Cardiac muscle cell (in vitro differentiated cells and primary cell): ENCODE measurements at places on chromosomes 5 and 9.

- DNase-seq: peak; percentile 84
These were observed 24.9 kb downstream of the CNOT6 start for GRCh38 chr5:180519098-180519497.

- no peak for DNase-seq
These were observed 53.9 kb upstream of the PITX1 start for GRCh38 chr5:135087950-135088349.

DNA sequence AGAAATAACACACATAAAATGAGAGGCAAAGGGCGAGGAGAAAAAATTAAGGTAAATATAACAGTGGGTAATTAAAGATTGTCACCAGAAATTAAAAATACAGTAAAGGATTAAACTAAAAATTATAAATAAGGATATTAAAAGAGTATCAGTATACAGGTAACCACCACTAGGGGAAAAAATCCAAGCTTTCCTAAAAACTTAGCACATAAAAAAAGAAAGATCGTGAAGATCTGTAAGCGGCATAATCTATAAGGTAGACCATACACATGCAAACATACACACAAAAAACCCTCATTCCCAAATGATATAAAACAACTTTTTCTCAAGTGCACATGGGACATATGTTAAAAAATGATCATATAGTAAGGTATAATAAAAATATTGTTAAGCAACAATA lies 577.3 kb upstream of the NUDT12 start:
- no peak for DNase-seq

DNA sequence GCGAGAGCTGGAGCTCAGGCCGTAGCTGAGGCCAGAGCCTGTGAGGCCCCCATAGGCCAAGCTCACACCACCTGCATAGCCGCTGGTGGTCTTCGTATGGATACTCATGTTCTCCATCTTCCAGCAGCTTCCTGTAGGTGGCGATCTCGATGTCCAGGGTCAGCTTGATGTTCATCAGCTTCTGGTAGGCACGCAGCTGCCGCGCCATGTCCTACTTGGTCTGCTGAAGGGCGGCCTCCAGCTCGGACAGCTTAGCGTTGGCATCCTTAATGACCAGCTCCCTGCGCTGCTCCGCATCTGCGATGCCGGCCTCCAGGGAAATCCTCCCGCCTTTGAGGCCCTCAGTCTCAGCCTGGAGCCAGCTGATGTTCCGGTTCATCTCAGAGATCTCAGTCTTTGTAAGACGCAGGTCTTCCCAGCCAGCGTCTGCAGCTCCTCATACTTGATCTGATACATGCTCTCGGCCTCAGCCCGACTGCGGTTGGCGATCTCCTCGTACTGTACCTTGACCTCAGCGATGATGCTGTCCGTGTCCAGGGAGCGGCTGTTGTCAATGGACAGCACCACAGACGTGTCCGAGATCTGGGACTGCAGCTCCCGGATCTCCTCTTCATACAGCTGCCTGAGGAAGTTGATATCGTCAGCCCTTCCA lies 172.1 kb downstream of the PPP2R2B start:
- no peak for DNase-seq

DNA sequence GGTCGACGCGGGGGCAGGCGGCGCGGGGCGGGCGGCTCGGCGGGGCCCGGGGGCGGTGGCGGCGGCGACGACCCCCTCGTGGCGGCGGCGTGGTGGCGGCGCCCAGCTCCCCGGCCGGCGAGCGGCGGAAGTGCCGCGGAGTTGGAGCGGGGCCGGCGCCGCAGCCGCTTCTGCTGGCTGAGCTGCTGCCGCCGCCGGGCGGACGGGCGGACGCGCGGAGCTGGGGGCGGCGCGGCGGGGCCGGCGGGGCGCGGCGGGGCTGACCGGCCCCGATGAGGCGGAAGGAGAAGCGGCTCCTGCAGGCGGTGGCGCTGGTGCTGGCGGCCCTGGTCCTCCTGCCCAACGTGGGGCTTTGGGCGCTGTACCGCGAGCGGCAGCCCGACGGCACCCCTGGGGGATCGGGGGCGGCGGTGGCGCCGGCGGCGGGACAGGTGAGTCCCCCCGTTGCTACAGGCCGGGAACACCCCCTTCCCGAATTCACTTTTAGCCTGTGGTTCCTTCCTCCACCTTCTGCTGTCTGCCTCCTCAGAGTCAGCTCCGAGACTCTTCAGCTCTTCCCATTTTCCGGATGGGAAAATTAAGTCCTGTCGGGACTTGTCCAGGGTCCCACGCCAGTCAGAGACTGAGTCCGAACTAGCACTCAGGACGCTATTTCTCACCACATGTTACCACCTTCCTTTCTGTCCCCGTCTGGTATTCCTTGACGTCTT lies at the start of gene GALNT10:
GALNT10 (plus strand) TSS at position 139 of the 710 bp plus-strand sequence; CDS start at position 273, 134 bp downstream.
- peak; percentile 84 for DNase-seq

DNA sequence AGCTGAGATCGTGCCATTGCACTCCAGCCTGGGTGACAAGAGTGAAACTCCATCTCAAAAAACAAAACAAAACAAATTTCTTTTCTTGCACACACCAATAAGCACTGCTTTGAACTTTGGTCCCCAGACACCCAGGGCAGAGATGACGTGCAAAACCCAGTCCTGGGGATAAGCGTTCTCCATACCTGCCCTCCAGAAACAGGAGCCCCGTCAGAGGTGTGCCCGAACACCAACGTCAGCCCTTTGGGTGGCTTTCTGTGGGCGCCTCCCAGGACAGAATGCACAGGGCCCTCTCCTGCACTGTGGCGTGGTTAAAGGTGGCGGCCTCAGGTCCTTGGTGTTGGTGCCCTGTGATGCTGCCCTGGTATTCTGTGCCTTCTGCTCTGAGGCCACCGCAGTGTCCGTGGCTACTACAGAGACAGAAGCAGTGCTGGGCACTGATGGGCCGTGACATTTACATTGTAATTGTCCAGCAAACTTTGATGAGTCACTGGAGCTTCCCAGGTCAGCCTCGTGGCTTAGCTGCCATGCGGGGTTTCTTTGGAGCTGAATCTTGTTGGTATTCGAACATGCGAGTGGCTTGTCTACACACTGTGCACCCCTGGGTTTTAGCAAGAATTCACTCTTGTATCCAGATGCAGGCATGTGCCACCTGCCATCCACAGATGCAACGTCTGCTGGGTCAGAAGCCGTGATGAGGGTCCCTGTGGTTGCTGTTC lies 9.8 kb downstream of the PPP1R26 start:
- no peak for DNase-seq

DNA sequence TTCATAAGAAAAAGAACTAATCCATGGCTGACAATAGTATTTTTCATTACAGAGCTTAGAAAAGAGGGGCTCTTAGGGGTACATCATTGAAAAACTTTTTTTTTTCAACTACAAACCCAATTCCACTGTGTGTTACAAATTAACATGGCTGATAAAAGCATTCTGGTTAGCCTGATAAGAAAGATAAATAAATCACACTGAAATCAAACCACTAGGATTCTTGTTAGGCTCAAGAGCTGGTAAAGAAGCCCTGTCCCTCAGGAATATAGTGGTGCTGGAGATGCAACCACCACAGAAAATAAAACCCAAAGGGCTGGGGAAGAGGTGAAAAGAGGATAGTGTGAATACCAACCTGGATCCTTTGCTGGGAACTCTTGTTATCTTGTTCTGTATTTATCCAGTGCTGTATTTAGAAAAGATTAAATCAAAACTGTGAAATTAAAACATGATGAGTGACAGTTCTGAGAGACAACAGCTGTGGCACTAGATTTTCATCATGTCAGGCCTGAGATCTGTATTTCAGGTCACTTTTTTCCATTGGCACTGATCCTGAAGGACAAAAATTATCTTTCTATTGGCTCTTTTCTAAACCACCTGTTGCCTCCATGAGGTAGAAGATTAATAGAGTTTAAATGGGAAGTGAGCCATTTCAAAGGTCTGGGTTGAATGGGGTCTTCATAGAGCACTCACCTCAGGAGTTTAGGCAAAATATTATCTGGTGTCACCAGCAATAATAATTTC lies 118.6 kb downstream of the ARRDC3 start:
- no peak for DNase-seq

DNA sequence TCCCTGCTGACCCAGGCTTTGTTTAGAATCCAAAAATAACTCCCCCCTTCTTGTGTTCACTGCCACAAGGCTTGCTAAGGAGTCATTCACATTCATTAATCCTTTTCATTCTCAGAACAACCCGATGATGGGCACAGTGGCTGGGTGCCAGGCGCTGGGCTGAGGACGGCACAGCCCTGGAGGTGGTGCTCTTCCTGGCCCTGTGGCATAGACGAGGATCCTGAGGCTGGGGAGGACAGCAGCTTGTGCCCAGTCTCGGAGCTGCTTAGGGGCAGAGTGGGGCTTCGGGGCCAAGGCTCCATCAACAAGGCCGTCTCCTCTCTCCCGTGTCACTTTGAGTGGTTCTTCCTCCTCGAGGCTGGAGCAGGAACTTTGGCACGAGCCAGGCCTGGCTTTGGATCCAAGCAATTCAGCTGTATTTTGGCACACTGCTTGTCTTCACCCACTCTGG lies 166.7 kb downstream of the TTLL11 start:
- DNase-seq: no peak

DNA sequence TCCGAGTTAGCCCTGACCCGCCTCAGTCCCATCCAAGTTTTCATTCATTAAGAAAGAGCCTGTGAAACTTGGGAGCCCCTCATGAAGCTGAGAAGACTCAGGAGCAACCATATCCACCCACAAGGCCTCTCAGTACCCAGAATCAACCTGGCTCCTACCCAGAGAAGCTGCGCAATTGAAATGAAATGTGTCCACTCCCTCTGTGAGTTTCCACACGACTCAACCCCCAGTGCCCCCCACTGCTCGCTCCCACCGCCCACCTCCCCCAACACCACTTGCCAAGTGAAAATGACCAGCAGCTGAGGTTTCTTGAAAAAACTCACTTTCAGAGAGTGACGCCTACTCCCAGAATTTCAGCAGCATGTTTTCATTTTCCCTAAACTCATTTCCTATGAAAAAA lies 104.6 kb downstream of the CDK5RAP2 start:
- DNase-seq: peak; percentile 93

DNA sequence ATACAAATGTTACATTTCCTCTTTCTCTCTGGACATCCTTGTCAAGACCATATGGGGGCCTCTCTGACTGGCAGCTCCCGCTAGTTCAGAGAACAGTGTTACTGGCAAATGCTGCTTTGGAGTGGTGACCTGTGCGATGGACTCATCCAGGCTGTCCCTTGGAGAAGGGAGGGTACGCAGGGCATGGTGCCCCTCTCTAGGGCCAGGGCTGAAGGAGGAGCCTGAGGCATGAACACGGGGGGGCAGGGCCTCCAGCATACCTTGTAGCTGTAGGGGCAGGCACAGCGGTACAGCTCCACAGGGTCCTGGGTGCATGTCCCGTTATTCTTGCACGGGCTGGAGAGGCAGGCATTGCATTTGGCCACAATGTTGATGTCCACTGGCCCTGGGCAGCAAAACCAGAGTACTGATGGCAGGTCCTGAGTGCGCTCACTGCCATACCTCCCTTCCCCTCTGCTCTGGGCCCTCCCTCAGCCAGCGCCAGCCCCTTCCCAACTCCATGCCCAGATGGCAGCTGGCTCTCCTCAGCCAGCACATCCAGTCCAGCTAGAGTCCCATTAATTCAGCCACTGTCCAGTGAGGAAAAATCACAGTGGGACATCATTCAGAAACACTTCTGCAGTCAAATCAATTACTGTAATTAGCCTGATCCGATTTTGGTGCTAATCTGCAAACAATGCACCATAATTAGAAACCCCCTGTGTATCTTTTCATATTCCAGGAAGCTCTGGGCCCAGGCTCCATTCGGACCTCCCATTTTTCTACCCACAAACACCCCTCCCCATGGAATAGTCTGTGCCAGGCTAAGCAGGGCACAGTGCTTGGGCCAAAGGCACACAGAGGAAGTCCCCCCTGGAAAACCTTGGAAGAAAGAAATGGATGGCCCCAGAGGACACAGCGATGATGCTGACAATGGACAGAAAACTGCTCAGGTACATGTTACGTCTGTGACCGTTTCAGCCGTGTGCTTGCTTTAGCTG lies 128.8 kb upstream of the PANK3 start:
- DNase-seq: no peak

GRCh38 chr9:111271047-111271446 lies 59.0 kb downstream of the OR2K2 start:
- DNase-seq: no peak

DNA sequence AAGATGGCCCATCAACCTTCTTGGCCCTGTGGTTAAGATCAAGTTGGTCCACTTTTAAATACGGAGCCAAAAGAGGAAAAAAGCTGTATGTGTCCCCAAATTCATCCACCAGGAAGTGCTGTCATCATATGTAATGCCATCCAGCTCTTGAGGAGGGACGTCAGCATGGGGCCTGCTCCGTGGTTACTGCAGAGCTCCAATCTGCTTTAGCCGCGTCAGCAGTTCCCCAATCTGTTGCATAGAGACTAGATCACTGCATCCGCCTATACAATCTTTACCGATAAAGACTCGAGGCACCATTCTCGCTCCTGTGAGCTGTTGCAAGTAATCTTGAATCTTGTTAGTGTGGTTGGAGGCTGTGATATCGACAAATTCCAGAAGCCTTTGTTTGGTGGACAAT lies 65.7 kb downstream of the GABRA6 start:
- DNase-seq: no peak
